ENCODE measurements at places on chromosomes 2 and 18. TPM values are rescaled to one million over a fixed set of nuclear protein-coding genes. Genes with fewer than 3 reads are reported as not detected.

- DNase-seq = no peak
Measured at GRCh38 chr2:24913911-24914310, 6.1 kb downstream of the ADCY3 start.

Gene GPR17
- not detected for total RNA-seq

- no peak for DNase-seq
Measured at GRCh38 chr2:171362396-171362795, 71.4 kb downstream of the METTL8 start.

Gene C2orf78
- total RNA-seq = not detected

- DNase-seq = peak; percentile 41
Measured at GRCh38 chr2:174332217-174332963, 2.4 kb upstream of the SP9 start.

DNA sequence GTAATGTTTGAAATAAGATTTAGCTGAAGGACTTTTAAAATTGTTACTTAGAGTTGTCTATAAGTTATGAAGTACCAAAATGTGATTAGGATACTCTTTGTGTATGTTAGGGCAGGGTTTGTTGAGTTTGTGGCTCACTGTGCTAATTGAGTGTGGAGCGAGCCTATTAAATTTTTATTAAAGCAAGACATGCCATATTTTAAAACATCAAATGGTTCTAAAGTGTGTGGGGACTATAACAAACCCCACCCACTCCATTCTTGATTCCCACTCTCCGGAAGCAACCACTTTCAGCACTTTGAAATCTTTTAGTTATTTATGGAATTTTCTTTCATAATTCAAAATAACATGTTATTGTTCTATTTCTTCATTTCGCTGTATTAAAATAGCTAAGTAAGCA is 1.8 kb downstream of the HNMT start:
- DNase-seq = no peak

- DNase-seq = no peak
Measured at GRCh38 chr2:235533198-235533597, 39.4 kb downstream of the AGAP1 start.

GRCh38 chr2:219576505-219577388 is 4.6 kb downstream of the INHA start:
- peak; percentile 43 for DNase-seq

Gene SKOR2
- total RNA-seq = 6.7 TPM

Gene DPYSL5
- 313 TPM for total RNA-seq

Gene MEP1B
- not detected for total RNA-seq

- DNase-seq = no peak
Measured at GRCh38 chr2:18900691-18901141, 311.3 kb upstream of the NT5C1B start.

DNA sequence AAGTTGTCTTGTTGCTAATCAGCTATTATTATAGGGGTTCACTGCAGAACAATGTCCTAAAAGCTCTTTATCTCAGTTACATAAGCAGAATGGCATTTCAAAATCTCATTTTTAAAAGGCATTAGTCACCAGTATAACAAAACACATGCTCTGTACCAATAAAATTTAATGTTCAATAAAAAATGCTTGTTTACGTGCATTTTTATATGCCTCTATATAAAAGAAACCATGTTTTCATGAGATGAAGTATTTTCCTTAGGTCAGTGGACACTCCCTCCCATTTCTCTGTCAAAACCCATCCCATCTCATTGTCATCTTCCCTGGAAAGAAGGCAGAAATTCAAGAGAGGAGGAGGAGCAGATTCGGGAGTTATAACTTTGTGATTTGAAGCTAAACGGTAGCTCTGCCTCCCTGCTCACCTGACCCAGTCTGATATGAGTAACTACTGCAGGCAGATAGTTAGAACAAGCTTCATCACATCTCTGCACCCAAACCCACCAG is 231.9 kb upstream of the SIX2 start:
- DNase-seq = no peak

DNA sequence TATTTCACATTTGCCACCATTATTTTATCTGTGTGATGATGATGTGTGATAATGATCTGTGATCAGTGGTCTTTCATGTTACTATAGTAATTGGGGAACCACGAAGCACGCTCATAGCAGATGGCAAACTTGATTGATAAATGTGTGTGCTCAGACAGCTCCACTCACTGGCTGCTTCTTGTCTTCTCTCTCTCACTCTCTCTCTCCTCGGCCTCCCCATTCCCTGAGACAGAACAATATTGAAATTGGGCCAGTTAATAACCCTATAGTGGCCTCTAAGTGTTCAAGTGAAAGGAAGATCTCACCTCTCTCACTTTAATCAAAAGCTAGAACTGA is 60.7 kb upstream of the RAPGEF4 start:
- DNase-seq = no peak

GRCh38 chr2:105432044-105432399 is 33.2 kb upstream of the FHL2 start:
- DNase-seq = no peak

- DNase-seq = no peak
Measured at GRCh38 chr18:54641734-54642133, 50.7 kb downstream of the DYNAP start.

Data from glutamatergic neuron (in vitro differentiated cells).